ENCODE measurements at places on chromosomes 5 and 9.

DNA sequence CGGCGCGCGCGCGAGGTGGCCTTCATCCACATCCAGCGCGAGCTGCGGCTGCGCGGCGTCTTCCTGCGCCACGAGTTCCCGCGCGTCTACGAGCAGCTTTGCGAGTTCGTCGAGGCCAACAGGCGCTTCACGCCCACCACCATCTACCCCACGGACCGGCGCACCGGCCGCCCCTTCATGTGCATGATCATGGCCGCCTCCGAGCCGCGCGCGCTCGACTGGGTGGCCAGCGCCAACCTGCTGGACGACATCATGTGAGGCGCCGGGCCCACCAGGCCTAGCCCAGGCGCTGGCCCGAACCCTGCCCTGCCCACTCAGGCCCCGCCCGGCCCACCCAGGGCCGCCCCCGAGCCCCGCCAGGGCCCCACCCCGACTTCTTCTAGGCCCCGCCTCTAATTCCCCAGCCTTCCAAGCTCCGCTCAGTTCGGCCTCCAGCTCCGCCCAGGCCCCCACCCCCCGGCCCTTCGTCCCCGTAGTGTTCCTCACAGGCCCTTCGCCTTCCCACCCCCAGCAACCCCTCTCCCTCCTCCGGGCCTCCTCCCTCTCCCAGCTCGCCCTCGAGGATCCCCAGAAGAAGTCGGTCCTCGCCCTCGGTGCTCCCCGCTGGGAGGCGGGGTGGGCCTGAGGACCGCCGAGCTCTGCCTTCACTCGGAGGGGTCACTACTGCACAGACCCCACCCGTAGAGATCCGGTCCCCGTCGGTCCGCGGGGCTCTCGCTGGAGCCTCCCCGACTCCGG lies 2.0 kb upstream of the PHPT1 start:
- no peak for DNase-seq

DNA sequence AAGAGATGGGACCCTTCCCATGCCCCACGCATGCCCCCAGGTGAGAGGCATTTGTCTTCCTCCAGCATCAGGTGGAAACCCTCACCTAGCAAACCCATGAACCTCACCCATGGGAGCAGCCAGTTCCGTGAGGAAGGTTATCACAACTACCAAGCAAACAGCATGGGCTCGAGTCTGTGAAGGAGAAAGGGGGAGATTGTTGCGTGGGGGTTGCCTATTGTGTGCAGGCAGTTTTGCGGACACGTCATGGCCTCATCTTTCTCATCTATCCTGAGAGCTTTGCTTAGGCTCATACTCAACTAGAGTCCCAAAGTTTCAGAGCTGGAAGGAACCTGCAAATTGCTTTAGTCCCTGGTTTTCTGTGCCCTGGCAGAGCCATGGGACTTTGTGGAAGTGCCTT lies 73.6 kb upstream of the TGFBR1 start:
- no peak for DNase-seq

- DNase-seq = no peak
These were observed 50.7 kb downstream of the P4HA2 start for GRCh38 chr5:132176987-132177386.

GRCh38 chr9:69785757-69786156 lies 25.9 kb upstream of the PTAR1 start:
- DNase-seq = no peak

GRCh38 chr9:121852651-121853616 lies 201.5 kb downstream of the DAB2IP start:
- DNase-seq = no peak

GRCh38 chr9:100228352-100228869 lies 124.3 kb downstream of the TEX10 start:
- DNase-seq = no peak

GRCh38 chr5:141680751-141681201 lies 1.3 kb downstream of the ARAP3 start:
- DNase-seq = no peak

DNA sequence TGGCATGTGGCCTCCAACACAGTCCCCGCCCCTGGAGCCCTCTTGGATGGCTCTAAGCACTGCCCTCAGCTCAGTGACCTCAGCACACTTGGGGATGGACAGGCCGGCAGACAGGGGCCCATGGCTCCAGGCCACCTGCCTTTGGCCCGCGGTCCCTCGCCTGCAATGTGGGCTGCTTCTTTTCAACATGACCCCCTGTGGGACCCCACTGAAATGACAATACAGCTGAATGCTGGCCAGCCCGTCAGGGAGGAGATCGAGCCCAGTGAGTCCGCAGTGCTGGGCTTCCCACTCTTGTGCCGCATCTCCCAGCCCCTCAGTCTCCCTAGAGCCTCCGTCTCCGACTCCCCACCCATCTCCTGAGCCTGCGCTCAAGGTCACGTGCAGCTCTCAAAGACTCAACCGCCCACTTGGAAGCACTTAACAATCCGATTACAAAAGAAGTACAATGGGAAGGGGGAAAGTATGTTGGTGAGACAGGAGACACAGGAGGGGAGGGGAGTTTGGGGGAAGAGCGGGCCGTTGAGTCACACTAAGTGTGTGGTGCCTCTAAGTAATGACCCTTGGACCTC lies 238.9 kb downstream of the HSPA4 start:
- DNase-seq = no peak

DNA sequence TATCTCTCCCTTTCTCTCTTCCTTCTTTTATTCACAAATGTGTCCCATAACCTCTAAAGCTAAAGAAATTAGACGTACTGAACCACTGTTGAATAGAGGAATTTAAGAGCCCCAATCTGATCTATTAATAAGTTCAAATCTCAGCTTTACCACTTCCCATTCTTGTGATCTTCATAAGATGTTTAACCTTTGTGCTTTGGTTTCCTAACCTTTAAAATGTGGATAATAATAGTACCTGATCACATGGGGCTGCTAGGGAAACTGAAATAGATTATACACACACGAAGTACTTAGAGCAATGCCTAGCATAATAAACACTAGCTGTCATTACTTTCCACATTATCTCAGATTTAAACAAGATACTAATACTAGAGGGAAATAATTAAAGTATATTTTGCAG lies 324.3 kb upstream of the SEMA6A start:
- DNase-seq = no peak

DNA sequence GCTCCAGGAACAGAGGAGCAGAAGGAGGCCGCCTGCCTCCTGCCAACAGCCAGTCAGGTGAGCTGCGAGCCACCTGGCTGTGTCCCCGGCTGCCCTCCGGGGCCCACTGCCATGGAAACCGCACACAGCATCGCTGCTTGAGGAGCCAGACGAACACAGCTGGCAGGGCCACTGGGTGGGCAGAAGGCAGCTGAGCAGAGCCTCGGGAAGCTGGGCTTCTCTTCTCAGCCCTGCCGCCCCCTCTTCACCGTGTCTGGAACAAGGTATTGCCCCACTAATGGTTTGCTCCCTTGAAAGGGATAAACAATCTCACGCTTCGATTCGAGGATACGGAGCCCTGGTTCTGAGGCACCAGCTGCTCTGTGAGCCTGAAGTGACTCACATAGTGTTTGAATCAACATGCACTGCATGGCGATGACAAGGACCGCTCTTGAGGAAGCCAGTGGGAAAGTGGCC lies 63.7 kb upstream of the RUFY1 start:
- DNase-seq = no peak

DNA sequence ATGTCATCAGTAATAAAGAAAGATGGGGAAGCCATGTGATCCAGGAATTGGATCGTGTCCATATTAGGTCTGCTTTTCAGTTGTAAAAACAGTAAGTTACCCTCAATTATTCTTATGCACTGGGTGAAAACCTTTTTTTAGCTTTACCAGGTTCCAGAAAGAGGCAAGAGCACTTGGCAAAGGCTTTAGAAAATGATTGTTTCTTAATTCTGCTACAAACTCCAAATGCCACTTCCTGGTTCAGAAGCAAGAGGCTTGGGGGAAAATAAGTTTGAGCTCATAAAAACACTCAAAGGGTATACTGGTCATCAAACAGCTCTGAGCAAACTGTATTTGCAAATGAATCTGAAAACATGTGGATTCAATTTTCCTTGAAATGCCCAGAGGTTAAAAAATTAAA lies 615.6 kb downstream of the EBF1 start:
- DNase-seq = no peak

DNA sequence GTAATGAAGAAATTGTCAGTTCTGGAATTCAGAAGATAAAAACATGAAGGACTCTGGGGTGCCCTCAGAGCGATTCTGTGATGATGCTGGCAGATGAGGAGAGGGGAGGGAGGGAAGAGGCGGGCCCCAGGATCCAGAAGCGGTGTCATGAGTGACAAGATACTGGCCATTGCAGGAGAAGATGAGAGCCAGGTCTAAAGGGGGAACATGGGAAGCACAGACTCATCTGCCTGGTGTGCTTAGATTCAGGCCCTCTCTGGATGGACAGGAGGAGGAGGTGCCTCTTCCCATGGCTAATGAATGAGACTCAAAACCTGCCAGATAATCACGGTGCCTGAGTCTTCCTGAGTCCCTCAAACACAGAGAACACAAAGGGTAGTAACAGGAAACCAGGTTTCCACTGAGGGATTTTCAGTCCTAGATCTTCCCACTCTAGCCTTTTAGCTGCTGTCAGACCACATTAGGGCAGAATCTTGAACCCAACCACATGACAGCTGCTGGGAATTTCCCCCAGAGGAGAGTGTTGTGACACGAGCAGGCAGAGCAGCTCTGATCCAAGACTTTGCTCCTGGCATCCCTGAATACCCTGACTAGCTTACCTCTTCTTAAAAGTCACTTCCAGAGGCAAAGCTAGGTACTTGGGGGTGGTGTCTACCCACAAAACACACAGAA lies 28.2 kb upstream of the HSPA9 start:
- no peak for DNase-seq

- DNase-seq = no peak
These were observed 11.9 kb upstream of the FER start for GRCh38 chr5:108735790-108736189.

- no peak for DNase-seq
These were observed 77.4 kb upstream of the C5orf46 start for GRCh38 chr5:147983742-147984141.

DNA sequence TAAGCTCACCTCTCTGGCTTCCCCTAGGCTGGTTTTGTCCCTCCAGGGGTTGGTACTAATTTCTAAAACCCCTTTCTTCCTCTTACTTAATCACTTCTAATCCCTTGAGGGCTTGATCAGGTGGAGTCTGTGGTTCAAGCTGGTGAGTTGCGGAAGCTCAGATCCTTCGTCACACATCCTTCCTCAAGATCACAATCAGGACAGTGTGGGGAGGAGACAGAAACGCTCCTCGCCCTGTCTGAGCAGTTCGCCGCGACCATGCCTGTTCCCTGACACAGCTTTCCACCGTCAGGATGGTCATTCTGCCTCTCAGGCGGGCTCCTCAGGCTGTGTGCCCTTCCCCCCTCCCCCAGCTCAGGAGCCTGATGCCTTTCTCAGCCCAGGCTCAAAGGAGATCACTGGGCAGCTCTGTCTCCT lies 24.3 kb downstream of the CPLX2 start:
- peak; percentile 9 for DNase-seq

DNA sequence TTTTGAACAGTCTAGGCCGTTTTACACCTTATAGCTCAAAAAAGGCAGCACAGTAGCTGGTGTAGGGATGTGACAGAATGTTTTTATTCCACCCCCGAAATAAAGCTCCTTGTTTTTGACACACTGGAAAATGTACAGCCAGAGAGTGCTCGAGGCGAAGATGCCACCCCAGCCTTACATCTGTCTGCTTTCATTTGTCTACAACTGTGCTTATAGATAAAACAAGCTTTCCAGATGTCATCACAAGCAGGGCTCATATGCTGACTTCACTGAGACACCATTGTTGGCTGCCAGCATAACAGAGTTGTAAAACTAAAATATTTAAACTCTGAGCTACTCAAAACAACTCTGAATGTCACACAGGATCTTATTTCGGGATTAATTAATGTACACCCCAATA lies 386.3 kb downstream of the BNC2 start:
- DNase-seq = no peak
